ENCODE measurements at places on chromosomes 11 and 22.

DNA sequence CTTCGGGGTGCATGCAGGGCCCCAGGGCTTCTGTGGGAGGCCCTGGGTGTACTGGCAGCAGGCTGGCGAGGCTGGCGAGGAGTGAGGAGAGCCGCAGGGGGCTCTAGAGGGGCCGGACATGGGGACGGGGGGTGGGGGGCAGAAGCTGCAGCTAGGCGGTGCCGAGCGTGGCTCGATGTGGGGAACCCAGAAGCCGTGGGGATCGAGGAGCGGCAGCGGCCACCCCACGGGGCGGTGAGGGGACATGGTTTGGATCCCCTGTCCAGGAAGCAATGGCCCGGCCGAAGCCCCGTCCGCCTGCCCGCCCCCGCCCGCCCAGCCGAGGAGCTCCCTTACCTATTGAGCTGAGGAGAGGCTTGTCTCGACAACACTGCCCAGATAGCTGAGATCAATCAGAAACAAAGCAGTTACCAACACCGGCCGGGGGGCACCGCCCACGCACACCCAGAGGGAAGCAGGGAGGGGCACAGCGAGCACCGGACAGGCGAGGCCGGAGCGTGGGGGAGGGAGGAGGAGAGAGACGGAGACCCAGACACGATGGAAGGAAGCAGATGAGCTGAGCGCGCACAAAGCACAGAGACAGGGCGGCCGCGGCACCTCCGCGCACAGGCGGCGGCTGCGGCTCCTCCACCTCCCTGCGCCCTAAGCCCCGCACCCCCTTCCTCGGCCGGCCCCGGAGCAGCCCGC is 38.7 kb downstream of the IGSF9B start:
- no peak for DNase-seq

- DNase-seq = no peak
Observed at GRCh38 chr11:12066056-12066798, 44.2 kb upstream of the MICAL2 start.

DNA sequence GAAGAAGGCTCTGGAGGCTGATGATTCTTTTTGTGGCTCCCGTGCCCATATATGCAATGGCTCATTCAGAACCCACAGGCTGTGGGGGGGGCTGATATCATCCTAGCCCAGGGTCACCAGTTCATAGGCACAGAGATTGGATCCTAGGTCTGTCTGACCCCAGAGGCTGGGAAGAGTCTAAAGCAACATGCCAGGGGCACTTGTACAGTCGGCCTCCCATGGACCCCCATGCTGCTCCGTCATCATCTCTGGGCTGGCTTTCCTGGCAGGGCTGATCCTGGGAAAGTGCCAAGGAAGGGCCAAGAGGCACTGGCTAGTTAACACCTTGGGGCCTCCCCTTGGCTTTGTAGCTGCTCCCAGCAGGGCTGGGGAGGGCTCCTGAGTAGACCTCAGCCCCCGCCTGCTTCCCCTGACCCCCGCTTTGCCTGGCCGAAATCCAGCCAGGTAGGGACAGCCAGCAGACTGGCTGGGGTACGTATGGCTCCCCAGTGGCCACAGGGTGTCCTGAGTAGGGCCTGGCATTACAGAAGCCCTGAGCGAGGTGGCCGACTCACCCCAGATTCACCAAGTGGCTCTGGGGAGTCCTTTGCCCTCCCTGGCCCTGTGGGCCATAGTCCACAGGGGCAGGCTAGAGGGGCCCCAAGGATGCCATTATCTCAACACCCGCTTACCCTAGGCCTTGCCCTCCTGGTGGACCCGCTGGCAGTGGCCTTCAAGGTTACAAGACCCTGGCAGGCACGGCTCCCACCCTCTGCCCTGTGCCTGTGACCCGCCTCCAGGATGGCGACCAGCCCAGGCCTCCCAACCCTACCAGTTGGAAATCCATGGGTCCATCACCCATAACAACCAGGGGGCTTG is 22.5 kb downstream of the FADS3 start:
- DNase-seq = no peak

- DNase-seq = peak; percentile 42
Observed at GRCh38 chr11:35045236-35045820, 93.6 kb upstream of the CD44 start.

GRCh38 chr11:105821372-105821771 is 200.7 kb downstream of the MSANTD4 start:
- DNase-seq = no peak

GRCh38 chr11:118169300-118170140 is 6.9 kb downstream of the SCN2B start:
- no peak for DNase-seq

DNA sequence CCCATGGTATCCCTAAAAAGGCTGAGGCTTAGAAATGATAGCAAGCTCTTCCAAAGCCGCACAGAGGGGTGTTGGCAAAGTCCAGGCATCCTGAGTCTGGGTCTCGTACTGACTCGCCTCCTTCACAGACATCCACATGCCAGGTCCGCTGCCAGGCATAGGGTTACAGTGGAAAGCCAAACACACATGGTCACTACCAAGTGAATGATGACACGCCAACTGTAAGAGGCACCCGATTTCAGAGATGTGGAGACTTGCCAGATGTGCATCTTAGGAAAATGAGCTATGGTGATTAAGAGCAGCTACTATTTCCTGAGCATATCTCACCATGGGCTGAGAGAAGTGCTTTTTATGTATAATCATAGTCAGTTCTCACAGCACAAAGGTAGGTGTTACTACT is 314.9 kb downstream of the MIAT start:
- no peak for DNase-seq

DNA sequence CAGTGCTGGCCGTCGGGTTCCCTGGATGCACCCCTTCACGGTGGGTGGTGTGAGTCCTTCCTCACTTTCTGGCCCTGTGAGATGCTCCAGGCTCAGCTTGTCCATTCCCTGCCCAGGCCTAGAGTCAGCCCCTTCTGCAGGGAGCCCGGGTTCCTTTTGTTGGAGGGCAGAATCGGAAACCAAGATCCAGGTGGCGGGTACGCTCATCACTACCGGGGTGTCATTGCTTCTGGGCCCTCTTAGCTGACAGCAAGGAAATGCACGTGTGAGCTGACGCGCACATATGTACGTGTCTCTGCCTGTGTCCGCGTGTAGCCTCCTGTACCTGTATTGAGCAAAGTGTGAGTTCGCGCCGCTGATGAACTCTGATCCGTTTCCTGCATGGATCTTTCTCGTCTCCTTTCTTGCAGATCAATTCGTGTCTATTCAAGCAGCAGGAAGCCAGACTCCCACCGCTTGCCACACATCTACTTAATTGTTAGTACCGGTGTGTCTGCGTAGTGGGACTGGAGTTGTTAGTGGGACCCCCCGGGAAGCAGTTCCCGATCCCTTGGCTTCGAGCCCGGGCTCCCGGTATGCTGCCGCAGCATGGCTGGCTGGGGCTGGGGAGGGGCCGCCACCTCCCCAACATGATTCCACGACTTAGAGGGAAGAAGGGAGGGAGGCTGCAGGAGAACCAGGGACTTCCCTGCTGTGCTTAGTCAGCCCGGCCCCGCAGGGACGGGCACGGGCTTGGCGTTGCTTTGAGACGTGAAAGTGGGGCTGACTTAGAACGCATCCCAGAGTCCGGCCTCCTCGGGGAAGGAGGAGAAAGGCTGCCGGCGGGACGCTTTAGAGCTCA is 35.9 kb upstream of the GRAMD4 start:
- DNase-seq = no peak

- peak; percentile 40 for DNase-seq
Observed at GRCh38 chr22:44025171-44026065, 1.3 kb downstream of the PARVB start.

GRCh38 chr11:44948155-44948554 is 2.5 kb downstream of the TP53I11 start:
- DNase-seq = no peak

- DNase-seq = no peak
Observed at GRCh38 chr11:33172996-33173395, 11.7 kb upstream of the CSTF3 start.

GRCh38 chr11:109794501-109794900 is 298.7 kb upstream of the ZC3H12C start:
- no peak for DNase-seq

DNA sequence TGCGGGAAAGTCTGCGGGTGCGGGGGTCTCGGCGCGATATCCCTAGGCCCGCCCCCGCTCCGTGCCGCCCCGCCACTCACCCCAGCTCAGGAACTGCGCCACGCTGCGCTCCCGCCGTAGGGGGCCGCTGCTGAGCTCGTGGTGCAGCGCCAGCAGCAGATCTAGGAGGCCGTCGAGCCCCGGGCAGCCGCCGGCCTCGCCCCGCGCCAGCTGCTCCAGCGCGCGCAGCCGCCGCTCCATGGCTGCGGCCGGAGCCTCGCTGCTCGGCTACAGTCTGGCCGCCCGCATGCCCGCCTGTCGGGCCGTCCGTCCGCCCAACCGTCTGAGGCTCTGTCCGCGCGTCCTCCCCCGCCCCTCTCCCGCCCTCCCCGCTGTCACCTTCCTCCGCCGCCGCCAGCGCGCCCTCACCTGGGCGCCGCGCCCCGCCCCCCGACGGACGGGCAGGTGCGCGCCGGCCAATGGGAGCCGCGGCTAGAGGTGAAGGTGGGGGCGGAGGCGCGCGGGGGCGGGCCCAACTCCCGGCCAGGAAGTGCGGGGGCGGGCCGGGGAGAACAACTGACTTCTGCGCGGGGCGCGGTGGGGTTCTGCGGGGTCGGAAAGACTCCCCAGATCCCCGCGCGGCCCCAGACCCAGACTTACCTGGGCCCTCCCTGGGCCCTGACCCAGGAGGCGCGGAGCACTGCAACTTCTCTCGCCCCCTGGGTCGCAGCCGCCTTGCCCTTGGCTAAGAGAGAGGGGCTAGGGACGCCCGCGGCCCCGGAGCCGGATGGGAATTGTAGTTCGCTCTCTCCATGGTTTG is at the start of gene CDC42BPG:
Gene CDC42BPG, minus strand, starts transcription at position 324 of the 799 bp plus-strand sequence. Its CDS starts 84 bp downstream, at position 240.
- DNase-seq = peak; percentile 85

GRCh38 chr11:66717925-66718319 is 11.1 kb downstream of the SPTBN2 start:
- no peak for DNase-seq

GRCh38 chr22:22410121-22410520 is 98.4 kb downstream of the ZNF280B start:
- no peak for DNase-seq

GRCh38 chr22:22547692-22548300 is 11.3 kb downstream of the PRAME start:
- DNase-seq = no peak

GRCh38 chr22:36808721-36809344 is 8.0 kb downstream of the PVALB start:
- no peak for DNase-seq

DNA sequence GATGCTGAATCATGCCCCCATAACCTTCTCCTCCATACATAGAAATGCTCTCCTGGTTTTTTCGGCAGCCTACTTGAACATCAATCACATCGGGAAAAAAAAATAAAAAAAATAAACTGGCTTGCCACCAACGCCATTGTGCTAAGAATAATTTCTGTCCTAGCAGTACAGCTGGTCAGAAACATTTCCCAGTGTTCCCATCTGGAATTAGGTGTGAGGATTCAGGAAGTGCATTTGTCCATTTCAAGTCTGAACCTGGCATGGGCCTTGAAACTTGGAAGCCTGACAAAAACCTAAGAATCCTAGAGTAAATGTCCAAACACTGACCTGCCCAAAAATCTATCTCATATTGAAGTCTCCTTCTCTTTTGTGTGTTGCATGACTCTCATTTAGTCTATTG is 16.6 kb upstream of the NAV2 start:
- no peak for DNase-seq
